Activated CD4-positive, alpha-beta T cell treated with anti-CD3 and anti-CD28 coated beads, Interleukin-2, amount 50 U/mL, for 24 hours (primary cell): ENCODE measurements at places on chromosomes 2 and 18.

DNA sequence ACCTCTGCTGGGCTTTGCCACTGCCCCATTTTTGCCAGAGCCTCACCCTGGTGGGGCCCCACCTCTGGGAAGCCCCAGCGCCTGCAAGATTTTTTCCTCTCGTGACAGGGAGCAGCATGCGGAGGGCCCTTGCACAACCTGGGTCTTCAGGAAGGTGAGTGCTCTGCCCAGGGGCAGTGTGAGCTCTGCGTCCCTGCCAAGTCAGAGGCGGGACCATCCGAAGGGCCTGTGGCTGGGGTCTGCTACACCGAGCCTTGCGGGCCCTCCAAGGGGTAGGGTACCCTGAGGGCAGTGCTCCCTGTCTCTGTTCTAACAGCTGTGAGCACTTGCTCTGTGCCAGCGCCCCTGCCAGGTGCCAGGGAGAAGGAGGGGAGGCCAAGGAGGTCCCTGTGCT lies 5.8 kb upstream of the ODC1 start:
- no peak for DNase-seq

GRCh38 chr2:197675711-197676188 lies 363 bp upstream of the RFTN2 start:
- DNase-seq, result no peak

GRCh38 chr2:38763228-38763627 lies 12.1 kb upstream of the SRSF7 start:
- no peak for DNase-seq

DNA sequence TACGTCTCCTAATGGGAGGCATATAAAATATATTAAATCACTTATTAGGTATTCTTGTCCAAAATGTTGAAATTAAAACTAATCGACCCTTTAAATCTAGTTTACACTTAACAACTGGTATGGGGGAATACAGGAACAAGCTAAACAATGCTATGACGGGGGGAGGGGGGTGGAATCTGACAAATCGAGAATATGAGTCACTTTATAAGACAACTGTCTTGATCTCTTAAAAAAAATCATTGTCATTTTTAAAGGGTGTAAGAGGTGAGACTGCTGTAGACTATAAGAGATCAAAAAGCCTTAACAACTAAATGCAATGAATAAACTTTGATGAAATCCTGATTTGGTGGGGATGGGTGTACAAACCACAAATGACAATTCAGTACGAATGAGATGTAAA lies 6.0 kb downstream of the MAP3K2 start:
- no peak for DNase-seq

DNA sequence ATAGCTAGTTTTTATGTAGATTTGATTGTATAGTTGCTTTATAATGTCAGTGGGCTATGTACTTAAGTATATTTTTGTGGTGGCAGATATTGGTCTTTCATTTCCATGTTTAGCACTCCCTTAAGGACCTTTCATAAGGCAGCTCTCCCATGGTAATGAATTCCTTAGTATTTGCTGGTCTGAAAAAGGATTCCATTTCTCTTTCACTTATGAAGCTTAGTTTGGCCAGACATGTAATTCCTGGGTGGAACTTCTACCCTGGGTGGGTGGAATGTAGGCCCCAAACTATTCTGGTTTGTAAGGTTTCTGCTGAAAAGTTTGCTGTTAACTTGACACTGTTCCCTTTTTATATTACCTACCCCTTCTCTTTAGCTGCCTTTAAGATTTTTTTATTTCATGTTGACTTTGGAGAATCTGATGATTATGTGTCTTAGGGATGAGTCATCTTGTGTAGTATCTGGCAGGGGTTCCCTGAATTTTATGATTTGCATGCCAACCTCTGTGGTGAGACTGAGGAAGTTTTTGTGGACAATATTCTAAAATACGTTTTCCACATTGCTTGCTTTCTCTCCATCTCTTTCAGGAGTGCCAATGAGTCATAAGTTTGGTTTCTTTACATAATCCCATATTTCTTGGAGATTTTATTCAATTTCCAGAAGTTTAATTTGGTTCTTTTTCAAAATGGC lies 65.4 kb upstream of the VRK2 start:
- DNase-seq, result no peak

DNA sequence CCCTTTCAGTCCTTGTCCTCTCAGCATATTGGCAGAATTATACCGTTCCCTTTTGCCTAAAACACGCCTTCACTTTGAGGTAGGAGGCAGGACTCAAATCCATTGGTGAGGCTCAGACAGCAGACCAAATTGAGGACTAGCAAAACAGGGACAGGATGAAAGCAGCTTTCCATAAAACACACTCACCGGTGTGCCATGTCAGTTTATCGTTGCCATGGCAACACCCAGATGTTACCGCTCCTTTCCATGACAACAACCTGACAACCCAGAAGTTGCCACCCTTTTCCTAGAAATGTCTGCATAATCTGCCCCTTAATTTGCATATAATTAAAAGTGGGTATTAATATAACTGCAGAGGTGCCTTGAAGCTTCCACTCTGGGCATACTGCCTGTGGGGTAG lies 730.4 kb downstream of the METTL4 start:
- DNase-seq, result no peak

GRCh38 chr2:222736301-222736700 lies 64.8 kb downstream of the MOGAT1 start:
- no peak for DNase-seq

GRCh38 chr2:866009-866680 lies 84.5 kb upstream of the SNTG2 start:
- no peak for DNase-seq

GRCh38 chr2:88159955-88160415 lies 10.2 kb upstream of the THNSL2 start:
- DNase-seq, result peak; percentile 26

DNA sequence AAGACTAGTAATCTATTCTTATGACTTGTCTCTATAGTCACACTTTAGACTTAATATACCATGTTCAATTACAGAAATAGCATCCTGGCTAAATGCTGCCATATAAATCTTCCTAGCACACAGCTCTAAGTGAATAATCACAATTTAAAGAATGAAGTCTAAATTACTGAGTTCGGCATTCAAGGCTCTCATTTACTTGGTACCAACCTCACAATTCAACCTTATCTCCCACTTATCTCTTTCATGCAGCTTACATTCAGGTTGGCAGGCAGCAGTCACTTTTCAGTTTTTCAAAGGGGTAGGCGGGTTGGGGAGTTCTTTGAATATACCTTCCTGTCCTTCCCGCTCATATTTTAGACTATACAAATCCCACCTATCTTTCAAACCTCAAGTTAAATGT lies 1.5 kb downstream of the MMADHC start:
- DNase-seq, result no peak

- DNase-seq, result no peak
Observed at GRCh38 chr2:119216994-119217393, 6.6 kb upstream of the STEAP3 start.

- no peak for DNase-seq
Observed at GRCh38 chr2:68193787-68194372, 36.2 kb downstream of the PNO1 start.

- DNase-seq, result no peak
Observed at GRCh38 chr2:151071382-151071781, 190.3 kb downstream of the RBM43 start.

DNA sequence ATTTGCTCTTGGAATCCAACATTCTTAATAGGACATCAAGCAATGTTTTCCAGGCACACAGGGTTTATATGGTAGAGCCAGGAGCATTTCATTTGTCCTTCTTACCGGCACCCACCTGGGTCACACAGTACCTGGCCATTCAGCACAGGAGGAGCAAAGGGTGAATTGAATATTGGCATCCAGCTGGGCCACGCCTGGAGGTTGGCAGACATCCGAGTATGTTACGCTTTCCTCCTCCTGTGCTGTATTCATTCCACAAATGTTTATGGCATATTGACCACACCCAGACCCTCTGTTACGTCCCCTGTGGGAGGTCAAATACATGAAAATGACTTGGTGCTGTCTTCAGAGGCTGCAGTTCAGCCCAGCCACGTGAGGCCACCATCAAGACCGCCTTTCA lies 206.2 kb downstream of the RTP5 start:
- no peak for DNase-seq

DNA sequence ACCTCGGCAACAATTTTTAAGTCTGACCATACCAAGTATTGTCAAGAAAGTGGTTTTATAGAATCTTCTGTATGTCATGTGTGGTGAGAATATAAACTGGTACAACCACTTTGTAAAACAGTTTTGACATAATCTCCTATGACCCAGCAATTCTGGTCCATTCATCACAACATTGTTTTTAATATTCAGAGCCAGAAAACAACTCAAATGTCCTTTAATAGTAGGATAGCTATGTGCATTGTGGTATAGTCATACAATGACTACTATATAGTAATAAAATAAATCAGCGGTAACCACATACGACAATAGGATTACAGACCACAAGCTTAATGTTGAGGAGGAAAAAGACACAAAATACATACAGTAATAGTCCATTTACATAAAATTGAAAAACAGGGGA lies 175.2 kb upstream of the SPATS2L start:
- no peak for DNase-seq

- DNase-seq, result no peak
Observed at GRCh38 chr2:239405071-239405470, 4.3 kb upstream of the HDAC4 start.

- DNase-seq, result no peak
Observed at GRCh38 chr2:27715318-27716210, 51.9 kb downstream of the SLC4A1AP start.

- no peak for DNase-seq
Observed at GRCh38 chr2:32735348-32735747, 107.5 kb downstream of the TTC27 start.

DNA sequence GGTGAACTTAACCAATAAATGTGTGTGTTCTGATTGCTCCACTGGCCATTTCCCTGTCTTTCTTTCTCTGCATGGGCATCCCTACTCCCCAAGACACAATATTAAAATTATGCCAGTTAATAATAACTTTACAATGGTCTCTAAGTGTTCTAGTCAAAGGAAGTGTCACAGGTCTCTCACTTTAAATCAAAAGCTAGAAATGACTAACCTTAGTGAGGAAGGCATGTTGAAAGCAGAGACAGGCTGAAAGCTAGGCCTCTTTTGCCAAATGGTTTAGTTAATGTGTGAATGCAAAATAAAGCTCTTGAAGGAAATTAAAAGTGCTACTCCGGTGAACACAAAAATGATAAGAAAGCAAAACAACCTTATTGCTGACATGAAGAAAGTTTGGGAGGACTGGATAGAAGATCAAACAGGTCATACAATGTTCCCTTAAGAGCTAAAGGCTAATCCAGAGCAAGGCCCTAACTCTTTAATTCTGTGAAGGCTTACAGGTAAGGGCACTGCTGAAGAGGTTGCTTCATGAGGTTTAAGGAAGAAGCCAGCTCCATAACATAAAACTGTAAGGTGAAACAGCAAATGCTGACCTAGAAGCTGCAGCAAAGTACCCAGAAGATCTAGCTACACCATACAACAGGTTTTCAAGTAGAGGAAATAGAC lies 44.0 kb upstream of the ARHGAP15 start:
- no peak for DNase-seq

DNA sequence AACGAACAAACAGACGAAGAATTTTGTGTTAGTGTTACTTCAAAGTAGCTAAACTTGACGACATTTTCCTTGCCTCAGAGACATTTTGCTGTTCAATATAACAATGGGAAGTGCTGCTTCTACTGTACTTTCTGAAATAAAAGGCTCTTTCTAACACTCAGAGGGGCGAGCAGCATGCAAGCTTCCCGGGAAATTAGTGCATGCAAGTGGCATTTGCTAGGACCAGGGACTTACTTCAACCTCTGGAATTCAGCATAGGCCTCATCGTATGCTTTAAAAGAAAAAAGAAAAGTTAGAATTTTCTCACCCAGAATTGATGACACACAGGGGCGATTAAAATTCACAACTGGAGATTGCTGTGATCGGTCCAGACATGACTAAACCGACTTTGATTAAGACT lies 62.5 kb upstream of the LPIN2 start:
- DNase-seq, result no peak

DNA sequence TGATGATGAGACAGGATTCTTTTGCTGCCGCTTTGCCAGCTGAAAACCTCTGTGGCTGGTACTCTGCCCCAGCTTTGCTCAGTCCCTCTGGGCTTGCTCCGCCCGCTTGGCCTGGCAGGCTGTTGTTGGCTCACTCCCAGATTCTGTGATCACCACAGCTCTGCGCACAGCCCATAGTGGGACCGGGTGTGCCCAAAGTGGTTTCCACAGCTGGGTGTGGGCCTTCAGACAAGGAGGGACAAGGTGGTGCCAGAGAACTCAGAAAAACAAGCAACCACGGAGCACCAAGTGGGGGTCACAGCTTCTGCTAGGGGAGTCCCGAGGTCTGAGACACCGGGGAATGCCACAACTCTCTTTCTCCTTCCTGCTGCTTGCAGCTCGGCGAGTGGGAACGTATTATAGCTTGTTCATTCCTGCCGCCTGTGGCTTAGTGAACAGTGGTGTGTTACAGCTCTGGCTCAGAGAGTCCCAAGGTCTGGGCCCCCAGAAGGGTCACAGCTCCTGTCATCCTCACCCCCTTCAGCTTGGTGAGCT lies 9.2 kb upstream of the KYNU start:
- DNase-seq, result no peak

DNA sequence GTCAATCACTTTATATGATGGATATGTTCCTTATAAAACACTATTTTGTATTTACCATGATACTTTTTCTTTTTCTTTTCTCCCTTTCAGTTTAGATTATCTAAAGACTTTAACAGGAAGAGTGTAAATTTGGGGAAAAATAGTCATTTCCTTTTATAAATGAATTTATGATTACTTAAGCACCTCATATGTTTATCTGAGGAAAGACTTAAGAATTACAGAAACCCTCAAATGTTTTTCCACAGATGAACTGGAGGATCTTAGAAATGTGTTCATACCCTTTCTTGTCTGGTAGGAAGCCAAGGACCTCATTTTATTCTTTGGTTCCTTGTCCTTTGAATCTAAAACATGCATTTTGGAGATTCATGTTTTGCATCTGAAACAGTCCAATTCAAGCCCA lies 36.7 kb downstream of the MAPRE2 start:
- DNase-seq, result no peak

DNA sequence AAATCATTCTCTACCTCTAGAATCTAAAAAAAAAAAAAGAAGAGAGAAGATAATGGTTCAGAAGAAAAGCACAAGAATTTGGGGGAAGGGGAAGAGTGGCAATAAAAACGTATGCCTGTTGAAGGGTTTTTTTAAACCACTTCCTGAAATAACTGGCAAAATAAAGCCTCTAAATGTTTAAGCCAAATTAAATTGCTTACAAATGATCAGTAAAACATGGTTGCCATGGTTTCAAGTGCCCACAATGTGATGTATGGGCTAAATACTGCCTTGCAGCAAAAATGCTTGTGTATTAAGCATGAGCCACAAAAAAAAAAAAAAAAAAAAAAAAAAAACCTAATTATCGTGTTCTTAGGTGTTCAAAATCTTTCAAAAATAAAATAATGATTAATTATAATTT lies 60.8 kb downstream of the RBM43 start:
- DNase-seq, result no peak

- DNase-seq, result no peak
Observed at GRCh38 chr2:215465256-215465655, 29.4 kb upstream of the FN1 start.

- DNase-seq, result no peak
Observed at GRCh38 chr2:68775272-68775842, 40.7 kb downstream of the ARHGAP25 start.
